ENCODE measurements at places on chromosomes 4 and X.

- no peak for DNase-seq
These were observed 801.3 kb downstream of the PCDH18 start for GRCh38 chr4:136731025-136731424.

GRCh38 chr4:89486673-89487072 lies 179.1 kb upstream of the GPRIN3 start:
- no peak for DNase-seq

- DNase-seq = no peak
These were observed 69.9 kb downstream of the GASK1B start for GRCh38 chr4:158102904-158103303.

DNA sequence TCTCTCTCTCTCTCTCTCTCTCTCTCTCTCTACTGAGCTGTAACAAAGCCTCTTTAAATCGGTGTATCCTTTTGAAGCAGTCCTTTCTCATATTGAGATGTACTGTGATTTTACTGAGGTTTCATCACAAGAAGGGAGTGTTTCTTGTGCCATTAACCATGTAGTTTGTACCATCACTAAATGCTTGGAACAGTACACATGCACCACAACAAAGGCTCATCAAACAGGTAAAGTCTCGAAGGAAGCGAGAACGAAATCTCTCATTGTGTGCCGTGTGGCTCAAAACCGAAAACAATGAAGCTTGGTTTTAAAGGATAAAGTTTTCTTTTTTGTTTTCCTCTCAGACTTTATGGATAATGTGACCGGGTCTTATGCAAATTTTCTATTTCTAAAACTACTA lies 37.2 kb downstream of the HPF1 start:
- no peak for DNase-seq

DNA sequence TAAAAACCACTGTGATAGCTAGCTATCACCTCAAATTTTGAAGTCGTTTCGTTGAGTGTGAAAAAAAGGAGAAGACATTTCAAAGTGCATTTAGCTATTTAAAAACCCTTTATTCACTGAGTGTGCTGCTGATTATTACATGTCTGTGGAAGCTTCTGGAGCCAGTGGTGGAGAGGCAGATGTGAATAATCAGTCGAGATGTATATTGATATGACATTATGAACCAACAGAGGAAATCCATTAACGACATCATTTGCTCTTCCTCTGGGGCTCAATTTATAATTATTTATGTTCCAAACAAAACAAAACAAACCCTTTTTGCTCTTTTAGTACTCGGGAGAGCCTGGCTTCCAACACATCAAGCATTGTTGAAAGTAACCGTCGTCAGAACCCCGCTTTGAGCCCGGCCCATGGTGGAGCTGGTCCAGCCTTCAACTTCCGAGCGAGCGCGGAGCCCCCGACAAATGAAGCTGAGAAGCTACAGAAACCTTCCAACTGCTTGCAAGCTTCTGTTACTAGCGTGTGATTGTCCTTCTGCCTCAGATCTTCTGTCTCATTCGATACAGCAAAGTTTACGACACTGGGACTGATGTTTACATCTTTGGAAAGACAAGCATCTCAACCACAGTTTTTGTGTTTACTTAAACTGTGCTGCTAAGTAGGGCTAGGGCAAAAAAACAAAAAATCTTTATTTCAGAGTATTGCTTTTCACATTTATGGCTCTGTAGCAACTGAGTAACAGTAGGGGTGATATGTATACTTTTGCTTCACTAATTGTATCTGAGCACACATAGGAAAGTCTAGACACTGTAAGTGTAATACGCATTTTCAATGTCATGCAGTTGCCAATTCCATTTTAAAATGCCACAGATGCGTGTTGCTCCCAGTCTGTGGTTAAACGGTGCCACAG lies 111.9 kb downstream of the STOX2 start:
- DNase-seq = no peak

- no peak for DNase-seq
These were observed 105.5 kb upstream of the PSAPL1 start for GRCh38 chr4:7540206-7540605.

DNA sequence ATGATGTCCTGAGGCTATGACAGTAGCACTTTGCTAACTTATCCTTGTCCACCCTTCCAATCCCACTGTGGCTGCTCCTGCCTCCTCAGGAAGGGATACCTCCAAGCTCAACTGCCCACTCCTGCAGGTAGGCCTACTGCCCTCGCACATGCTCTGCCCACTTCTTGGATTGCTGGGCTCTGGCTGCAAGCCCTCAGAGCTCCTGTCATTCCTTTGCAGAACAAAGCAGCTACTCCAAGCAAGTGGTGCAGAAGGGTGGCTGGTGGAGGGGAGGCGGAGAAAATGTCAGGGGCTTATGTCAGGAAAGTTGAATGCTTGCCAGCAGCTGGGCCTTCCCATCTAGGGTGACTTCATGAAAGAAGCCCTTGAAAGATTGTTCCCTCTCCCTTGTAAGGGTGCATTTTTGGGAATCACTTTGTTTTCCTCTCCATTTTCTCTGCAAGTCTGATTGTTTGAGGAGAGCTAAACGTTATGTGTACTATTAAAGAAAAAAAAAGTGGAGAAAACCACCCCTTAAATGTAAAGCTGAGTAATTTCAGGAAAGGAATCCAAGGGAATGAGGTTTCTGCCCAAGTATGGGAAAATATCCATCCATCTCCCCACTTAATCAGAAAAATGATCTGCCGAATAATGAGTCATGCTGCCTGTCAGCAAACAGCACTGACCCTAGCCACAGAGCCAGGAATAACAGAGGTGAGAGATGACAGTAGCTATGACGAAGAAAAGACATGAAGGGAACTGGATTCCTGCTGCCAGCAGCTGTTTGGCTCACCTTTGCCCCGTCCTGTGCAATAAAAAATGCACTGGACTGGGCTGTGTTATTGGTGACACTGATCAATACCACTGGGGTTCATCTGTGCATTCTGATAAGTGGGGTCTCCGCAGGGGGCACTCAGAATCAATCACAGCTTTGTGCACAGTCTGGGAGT lies 102.0 kb downstream of the RTL5 start:
- DNase-seq = no peak

Measured in thymus (tissue), 14 donors.